ENCODE measurements at places on chromosomes 16 and 17. TPM values are rescaled to one million over a fixed set of nuclear protein-coding genes. Genes with fewer than 3 reads are reported as not detected.

- H3K27me3 ChIP-seq = no peaks in the 10 kb centered on the region
- no peaks in the 10 kb centered on the region for H3K36me3 ChIP-seq
- H3K4me3 ChIP-seq = peak overlapping the region; percentile 96
- DNase-seq = no peak
- peak overlapping the region; percentile 96 for H3K27ac ChIP-seq
- peaks cover 25% of the 10 kb centered on the region for H3K4me1 ChIP-seq
These were observed 381 bp downstream of the CTNS start for GRCh38 chr17:3636908-3637373.

GRCh38 chr17:28986714-28987655 is 18.8 kb downstream of the SEZ6 start:
- no peaks in the 10 kb centered on the region for H3K4me1 ChIP-seq
- H3K4me3 ChIP-seq = no peak overlapping the region
- no peak overlapping the region for H3K27ac ChIP-seq

GRCh38 chr17:73029991-73030390 is 62.5 kb downstream of the SLC39A11 start:
- peaks cover 5% of the 10 kb centered on the region for H3K36me3 ChIP-seq

GRCh38 chr17:29565643-29566472 is 979 bp downstream of the ABHD15 start:
- no peak overlapping the region for H3K27ac ChIP-seq
- H3K27me3 ChIP-seq = no peaks in the 10 kb centered on the region
- no peak for DNase-seq
- peaks cover 6% of the 10 kb centered on the region for H3K4me1 ChIP-seq
- peak overlapping the region; percentile 92 for H3K4me3 ChIP-seq
- H3K36me3 ChIP-seq = no peaks in the 10 kb centered on the region

OR1A1 gene
- total RNA-seq = not detected

DNA sequence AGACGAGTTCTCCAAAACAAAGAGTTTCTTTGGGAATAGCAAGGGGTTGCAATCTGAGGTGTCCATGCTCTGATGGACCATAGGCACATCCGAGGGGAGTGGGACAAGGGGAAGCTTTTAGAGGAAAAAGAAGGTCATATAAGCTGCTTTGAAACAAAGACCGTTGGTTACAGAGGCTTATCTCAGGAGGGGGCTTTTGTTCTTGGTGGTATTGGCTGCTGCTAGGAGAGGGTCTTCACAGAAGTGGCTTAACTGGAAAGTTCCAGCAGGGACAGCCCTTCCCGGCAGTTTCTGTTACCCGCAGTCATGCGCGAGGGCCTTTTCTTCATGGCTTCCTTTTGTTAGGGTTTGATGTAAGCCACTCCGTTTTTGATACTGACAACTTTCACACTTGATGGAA is 76.0 kb downstream of the RAP1GAP2 start:
- no peak overlapping the region for H3K27ac ChIP-seq
- no peaks in the 10 kb centered on the region for H3K36me3 ChIP-seq
- H3K27me3 ChIP-seq = no peaks in the 10 kb centered on the region
- DNase-seq = no peak

MYH13 gene
- not detected for total RNA-seq
